CD4-positive, alpha-beta T cell (primary cell): ENCODE measurements at places on chromosomes 16 and 17.

GRCh38 chr16:78620291-78620690, 520.8 kb downstream of the WWOX start:
- no peaks in the 10 kb centered on the region for H3K4me1 ChIP-seq
- DNase-seq, result no peak
- H3K27ac ChIP-seq, result no peak overlapping the region
- H3K36me3 ChIP-seq, result no peaks in the 10 kb centered on the region
- H3K27me3 ChIP-seq, result no peaks in the 10 kb centered on the region
- no peak overlapping the region for H3K4me3 ChIP-seq

- peak overlapping the region; percentile 88 for H3K4me3 ChIP-seq
- DNase-seq, result no peak
- no peak overlapping the region for H3K27ac ChIP-seq
- peaks cover 27% of the 10 kb centered on the region for H3K4me1 ChIP-seq
- H3K27me3 ChIP-seq, result no peaks in the 10 kb centered on the region
- no peaks in the 10 kb centered on the region for H3K36me3 ChIP-seq
Measured at GRCh38 chr17:29390851-29391631, 878 bp downstream of the TAOK1 start.

DNA sequence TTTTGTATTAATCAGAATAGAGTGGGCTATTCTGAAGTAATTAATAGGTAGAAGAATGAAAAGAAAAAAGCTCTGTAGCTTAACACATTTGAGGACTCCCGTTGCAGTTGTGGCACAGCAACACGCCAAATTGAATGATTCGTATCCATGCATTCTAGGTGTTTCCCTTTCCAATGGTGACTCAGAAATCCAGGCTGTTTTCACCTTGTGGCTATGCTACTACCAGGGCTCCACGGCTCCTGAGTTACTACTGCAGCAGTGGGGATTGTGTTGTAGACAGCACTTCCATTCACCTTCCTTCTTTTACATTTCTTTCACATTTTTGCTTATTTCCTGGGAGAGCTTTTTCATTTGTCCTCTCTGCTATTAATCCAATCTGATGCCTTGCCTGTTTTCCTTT, 1616.4 kb downstream of the CDH8 start:
- no peaks in the 10 kb centered on the region for H3K4me1 ChIP-seq
- no peak overlapping the region for H3K27ac ChIP-seq
- no peaks in the 10 kb centered on the region for H3K27me3 ChIP-seq

GRCh38 chr17:48551596-48552465, 6.9 kb upstream of the HOXB2 start:
- H3K4me1 ChIP-seq, result peaks cover 26% of the 10 kb centered on the region
- H3K27me3 ChIP-seq, result peaks cover 6% of the 10 kb centered on the region
- H3K36me3 ChIP-seq, result peaks cover 2% of the 10 kb centered on the region
- no peak for DNase-seq
- no peak overlapping the region for H3K4me3 ChIP-seq
- no peak overlapping the region for H3K27ac ChIP-seq

- no peak overlapping the region for H3K4me3 ChIP-seq
- H3K36me3 ChIP-seq, result no peaks in the 10 kb centered on the region
- H3K27ac ChIP-seq, result no peak overlapping the region
Measured at GRCh38 chr16:2838928-2839327, 8.8 kb downstream of the ZG16B start.

DNA sequence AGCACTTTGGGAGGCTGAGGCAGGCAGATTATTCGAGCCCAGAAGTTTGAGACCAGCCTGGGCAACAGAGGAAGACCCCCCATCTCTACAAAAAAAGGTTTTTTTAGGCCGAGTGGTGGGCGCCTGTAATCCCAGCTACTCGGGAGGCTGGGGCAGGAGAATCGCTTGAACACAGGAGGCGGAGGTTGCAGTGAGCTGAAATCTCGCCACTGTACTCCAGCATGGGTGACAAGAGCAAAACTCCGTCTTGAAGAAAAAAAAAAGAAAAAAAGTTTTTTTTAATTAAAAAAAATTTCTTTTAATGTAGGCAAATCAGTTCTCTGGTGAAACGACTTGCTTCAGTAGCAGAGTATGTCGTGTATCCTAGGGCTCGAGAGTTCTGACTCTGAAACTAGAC, 10.9 kb downstream of the HSD3B7 start:
- no peaks in the 10 kb centered on the region for H3K27me3 ChIP-seq
- no peaks in the 10 kb centered on the region for H3K36me3 ChIP-seq
- no peak for DNase-seq
- no peak overlapping the region for H3K27ac ChIP-seq

- peaks cover 4% of the 10 kb centered on the region for H3K4me1 ChIP-seq
- no peak for DNase-seq
- H3K27ac ChIP-seq, result no peak overlapping the region
- H3K36me3 ChIP-seq, result peaks cover 3% of the 10 kb centered on the region
- H3K27me3 ChIP-seq, result no peaks in the 10 kb centered on the region
Measured at GRCh38 chr17:28193241-28193640, 125.8 kb upstream of the TMEM97 start.

GRCh38 chr17:77222356-77222755, 81.6 kb downstream of the SEC14L1 start:
- H3K27ac ChIP-seq, result no peak overlapping the region
- H3K4me1 ChIP-seq, result no peaks in the 10 kb centered on the region
- H3K27me3 ChIP-seq, result no peaks in the 10 kb centered on the region
- H3K36me3 ChIP-seq, result peaks cover 3% of the 10 kb centered on the region
- no peak overlapping the region for H3K4me3 ChIP-seq

DNA sequence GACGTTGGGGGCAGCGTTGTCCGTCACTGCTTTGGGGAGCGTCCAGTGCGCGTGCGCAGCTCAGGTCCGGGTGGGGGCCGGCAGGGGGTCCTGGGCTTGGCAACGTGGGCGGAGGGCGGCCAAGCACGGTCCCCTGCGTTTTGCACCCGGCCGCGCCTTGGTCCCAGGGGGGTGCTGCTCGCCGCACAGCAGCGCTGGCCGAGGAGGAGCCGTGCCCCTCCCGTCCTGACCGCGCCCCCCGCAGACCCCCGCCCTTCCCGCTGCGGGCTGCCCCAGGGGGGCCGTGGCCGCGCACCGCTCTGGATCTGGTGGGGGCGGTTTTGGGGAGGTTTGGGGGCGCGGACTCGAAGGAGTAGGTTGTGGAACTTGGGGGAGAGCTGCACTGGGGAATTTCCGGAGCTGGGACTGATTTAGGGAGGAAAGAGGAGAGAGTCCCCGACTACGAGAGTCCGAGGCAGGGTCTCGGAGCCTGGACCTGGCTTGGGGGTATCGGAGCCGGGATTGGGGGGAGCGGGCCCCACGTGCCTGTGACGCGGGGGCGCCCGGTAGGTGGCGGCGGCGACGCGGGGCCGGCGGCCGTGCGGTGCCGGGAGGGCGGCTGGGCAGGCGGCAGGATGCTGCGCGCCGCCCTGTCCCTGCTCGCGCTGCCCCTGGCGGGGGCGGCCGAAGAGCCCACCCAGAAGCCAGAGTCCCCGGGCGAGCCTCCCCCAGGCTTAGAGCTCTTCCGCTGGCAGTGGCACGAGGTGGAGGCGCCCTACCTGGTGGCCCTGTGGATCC, at the start of gene SLC9A5:
SLC9A5 (plus strand) TSS at position 579 of the 777 bp plus-strand sequence; CDS start at position 615, 36 bp downstream.
- no peaks in the 10 kb centered on the region for H3K27me3 ChIP-seq
- peak within 1 kb of the TSS; percentile 87 for H3K4me3 ChIP-seq
- no peak within 1 kb of the TSS for H3K27ac ChIP-seq
- peak; percentile 19 for DNase-seq

- no peaks in the 10 kb centered on the region for H3K27me3 ChIP-seq
- H3K27ac ChIP-seq, result no peak overlapping the region
- H3K36me3 ChIP-seq, result no peaks in the 10 kb centered on the region
Measured at GRCh38 chr16:54821731-54822130, 108.9 kb upstream of the IRX5 start.

DNA sequence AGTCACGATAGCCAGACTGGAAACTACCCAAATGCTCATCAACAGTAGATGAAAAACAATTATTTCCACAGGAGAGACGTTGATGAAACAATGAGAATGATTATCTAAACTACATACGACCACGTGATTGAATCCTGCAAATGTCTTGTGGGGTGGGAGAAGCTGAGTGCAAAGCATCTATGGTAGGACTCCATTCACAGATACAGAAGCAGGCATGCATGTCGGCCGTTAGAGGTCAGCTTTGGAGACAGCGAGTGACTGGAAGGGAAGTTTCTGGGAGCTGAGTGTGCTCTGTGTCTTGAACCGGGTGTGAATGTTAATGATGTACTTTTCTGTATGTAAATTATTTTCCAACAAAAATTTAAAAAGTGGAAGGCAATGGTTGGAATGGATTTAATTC, 71.5 kb upstream of the DNAJA2 start:
- H3K27me3 ChIP-seq, result no peaks in the 10 kb centered on the region
- no peak overlapping the region for H3K27ac ChIP-seq
- no peak for DNase-seq

DNA sequence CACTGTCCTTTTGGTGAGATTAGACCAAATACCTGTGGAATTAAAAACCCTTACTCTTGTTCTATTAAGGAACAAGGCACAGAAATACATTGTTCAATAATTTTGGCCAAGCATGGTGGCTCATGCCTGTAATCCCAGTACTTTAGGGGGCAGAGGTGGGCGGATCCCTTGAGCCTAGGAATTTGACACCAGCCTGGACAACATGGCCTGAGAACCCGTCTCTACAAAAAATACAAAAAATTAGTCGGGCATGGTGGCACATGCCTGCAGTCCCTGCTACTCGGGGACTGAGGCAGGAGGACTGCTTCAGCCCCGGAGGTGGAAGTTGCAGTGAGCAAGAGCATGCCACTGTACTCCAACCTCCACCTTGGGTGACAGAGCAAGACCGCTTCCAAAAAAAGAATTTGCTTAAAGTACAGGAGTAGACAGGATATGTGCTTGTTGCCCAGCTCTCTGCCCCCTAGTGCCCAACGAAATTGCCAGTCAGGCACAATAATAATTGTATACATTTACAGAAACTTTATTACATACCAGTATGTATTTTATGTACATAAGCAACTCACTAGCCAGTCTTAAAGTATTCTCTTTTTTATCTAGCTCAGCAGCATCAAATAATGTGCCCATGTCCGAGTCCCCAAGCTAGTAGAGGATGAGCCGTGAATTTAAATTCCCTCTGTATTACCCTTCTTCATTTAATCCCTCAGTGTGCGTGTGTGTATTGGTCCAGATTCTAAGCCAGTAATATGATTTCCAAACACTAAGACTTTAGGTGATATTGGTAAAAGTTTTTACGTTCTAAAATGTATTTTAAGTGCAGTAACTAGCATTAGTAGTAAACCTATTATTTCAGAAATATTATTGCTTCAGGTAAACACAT, 1.4 kb downstream of the THUMPD1 start:
- H3K27me3 ChIP-seq, result no peaks in the 10 kb centered on the region
- H3K4me3 ChIP-seq, result peak overlapping the region; percentile 100
- peaks cover 39% of the 10 kb centered on the region for H3K36me3 ChIP-seq
- peaks cover 35% of the 10 kb centered on the region for H3K4me1 ChIP-seq

DNA sequence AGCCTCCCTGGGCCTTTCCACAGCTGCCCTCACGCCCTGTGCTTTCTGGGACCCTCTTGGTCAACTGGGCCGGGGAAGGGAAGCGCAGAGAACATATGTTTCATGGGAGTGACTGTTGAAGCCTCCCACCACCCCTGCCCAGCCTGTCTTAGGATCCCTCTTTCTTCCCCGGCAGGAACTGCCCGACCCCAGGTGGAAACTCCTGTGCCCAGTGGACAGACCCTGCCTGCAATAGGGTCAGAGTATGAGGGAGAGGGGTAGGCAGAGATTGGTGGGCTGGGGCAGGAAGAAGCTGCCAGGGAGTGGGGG, 10.5 kb downstream of the HEXIM2 start:
- H3K4me1 ChIP-seq, result peaks cover 23% of the 10 kb centered on the region
- no peaks in the 10 kb centered on the region for H3K36me3 ChIP-seq

GRCh38 chr17:82105882-82106687, 8.0 kb upstream of the FASN start:
- H3K27me3 ChIP-seq, result no peaks in the 10 kb centered on the region
- DNase-seq, result peak; percentile 55
- H3K4me1 ChIP-seq, result peaks cover 43% of the 10 kb centered on the region
- peak overlapping the region; percentile 61 for H3K4me3 ChIP-seq
- H3K27ac ChIP-seq, result peak overlapping the region; percentile 79

DNA sequence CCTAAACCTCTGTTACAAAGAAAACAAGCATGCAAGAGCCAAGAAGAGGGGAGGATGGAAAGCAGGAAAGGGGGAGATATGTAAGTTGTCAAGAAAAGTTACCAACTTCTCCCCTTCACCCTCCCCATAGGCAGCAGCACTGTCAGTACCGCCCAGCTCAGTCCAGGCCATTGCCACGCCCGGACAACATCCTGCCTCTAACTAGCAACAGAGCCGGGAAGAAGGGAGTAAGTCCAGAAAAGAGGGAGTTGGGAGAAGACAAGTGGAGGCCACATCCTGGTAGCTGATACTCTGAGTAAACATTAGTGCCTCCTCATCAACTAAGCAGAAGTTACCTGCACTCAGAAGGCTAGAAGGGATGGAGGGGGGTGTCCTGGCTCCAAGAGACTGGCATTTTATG, 113.6 kb downstream of the SMG6 start:
- no peak overlapping the region for H3K4me3 ChIP-seq
- no peaks in the 10 kb centered on the region for H3K27me3 ChIP-seq
- no peak for DNase-seq
- no peak overlapping the region for H3K27ac ChIP-seq
- peaks cover 59% of the 10 kb centered on the region for H3K36me3 ChIP-seq
- peaks cover 25% of the 10 kb centered on the region for H3K4me1 ChIP-seq

DNA sequence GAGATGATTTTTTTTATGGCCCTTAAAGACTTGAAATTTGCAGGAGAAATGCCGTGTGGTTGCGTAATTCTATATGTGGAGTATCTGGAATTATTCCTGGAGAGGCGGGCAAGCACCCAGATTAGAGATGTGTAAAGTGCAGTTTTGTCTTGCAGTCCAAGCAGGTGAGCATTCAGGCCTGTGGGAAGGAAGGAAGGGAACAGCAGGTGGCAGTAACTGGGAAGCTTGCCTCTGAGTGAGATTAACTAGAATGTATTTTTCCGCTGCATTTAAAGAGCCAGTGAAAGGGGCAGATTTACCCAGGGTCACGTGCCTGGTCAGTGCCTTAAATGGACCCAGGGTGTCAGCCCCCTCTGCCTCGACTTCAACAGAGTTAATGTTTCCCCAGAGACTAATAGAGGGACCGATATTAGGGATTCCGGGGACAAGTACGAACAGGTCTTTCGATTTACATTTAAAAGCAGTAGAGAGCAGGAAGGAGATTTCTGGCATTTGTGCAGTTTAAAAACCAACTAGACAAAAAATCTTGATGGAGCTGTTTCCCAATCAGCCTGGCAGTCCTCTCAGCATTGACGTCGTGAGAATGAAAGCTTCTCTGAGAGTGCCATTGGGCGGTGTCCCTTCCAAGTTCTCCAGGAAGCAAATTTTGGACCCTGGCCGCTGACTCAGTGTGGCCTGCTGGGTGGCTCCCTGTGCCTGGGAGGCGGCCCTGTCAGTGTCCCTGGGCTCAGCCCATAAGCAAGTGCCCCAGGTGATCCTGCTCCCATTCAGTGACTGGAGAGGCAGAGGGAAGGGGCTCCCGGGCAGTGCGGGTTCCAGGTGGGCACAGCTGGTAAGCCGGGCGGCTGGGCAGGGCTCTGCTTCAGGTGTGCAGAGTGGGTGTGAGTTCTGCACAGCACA, 38.2 kb downstream of the KSR1 start:
- no peaks in the 10 kb centered on the region for H3K36me3 ChIP-seq
- peak; percentile 39 for DNase-seq
- H3K27ac ChIP-seq, result no peak overlapping the region
- no peaks in the 10 kb centered on the region for H3K4me1 ChIP-seq
